H1 (cell line): ENCODE measurements at places on chromosomes 16 and 17. TPM values are rescaled to one million over a fixed set of nuclear protein-coding genes. Genes with fewer than 3 reads are reported as not detected.

Gene NETO2
- 8.0 and 12.5 TPM in 2 replicates for total RNA-seq

Gene GPR139
- 0.73 and 0.84 TPM in 2 replicates for total RNA-seq

Gene AOC3
- total RNA-seq = 2.1 and 2.7 TPM in 2 replicates

Gene TSPOAP1
- 9.2 and 9.8 TPM in 2 replicates for total RNA-seq

Gene LRRC37A
- 1.8 and 2.9 TPM in 2 replicates for total RNA-seq

Gene PLA2G10
- 0.54 and 0.60 TPM in 2 replicates for total RNA-seq

Gene HSD17B1
- 0.88 and 1.1 TPM in 2 replicates for total RNA-seq

Gene ABCA6
- not detected in 2 replicates for total RNA-seq
